Neural progenitor cell (in vitro differentiated cells): ENCODE measurements at places on chromosomes 2 and 18. TPM values are rescaled to one million over a fixed set of nuclear protein-coding genes. Genes with fewer than 3 reads are reported as not detected.

RNU2-63P gene
- total RNA-seq, result not detected in 2 replicates

DNA sequence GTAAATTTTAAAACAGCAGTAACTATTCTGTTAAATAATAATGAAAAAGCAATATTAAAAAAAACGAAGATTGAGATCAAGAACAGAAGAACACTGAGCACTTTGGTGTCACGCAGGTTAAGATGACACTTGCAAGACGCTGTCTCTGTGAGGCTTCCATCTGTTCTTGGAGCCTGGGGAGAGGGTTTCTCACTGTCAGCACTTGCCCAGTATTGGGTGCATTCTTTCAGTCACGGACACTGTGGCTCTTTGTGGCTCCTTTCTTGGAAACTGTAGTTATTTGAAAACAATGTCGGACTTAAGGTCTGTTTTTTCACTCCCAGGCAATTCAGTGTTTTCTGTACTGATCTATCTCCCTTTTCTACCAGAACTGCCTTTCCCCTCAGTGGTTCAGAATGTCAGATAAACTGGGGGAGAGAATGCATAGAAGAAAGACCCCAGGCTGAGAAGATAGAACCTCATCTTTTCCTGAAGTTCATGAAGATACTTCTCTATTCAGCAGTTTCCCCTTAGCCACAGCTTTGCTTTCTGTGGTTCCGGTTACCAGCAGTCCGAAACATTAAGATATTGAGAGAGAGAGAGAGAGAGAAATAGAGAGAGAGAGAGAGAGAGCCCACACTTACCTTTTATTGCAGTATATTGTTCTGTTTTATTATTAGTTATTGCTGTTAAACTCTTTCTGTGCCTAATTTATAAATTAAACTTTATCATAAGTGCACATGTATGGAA, 283.3 kb downstream of the DCDC2C start:
- no peaks in the 10 kb centered on the region for H3K4me1 ChIP-seq
- DNase-seq, result no peak
- no peak overlapping the region for H3K4me3 ChIP-seq
- no peaks in the 10 kb centered on the region for H3K27me3 ChIP-seq
- H3K27ac ChIP-seq, result no peak overlapping the region
- no peaks in the 10 kb centered on the region for H3K36me3 ChIP-seq

- no peaks in the 10 kb centered on the region for H3K27me3 ChIP-seq
- H3K27ac ChIP-seq, result no peak overlapping the region
- peaks cover 21% of the 10 kb centered on the region for H3K4me1 ChIP-seq
- no peak for DNase-seq
These were observed 79.6 kb downstream of the OSBPL6 start for GRCh38 chr2:178273787-178274360.

GRCh38 chr2:74179063-74179865, 585 bp upstream of the MOB1A start:
- no peak overlapping the region for H3K27ac ChIP-seq
- H3K27me3 ChIP-seq, result no peaks in the 10 kb centered on the region
- H3K4me3 ChIP-seq, result peak overlapping the region; percentile 79
- H3K4me1 ChIP-seq, result peaks cover 7% of the 10 kb centered on the region

- H3K4me3 ChIP-seq, result no peak overlapping the region
- no peak overlapping the region for H3K27ac ChIP-seq
- H3K27me3 ChIP-seq, result no peaks in the 10 kb centered on the region
- H3K4me1 ChIP-seq, result peaks cover 18% of the 10 kb centered on the region
- H3K36me3 ChIP-seq, result no peaks in the 10 kb centered on the region
These were observed 83.6 kb downstream of the ASXL2 start for GRCh38 chr2:25794544-25795276.

UGGT1 gene
- 48.2 and 56.3 TPM in 2 replicates for total RNA-seq

GRCh38 chr2:8277921-8278571, 403.8 kb upstream of the ID2 start:
- H3K36me3 ChIP-seq, result no peaks in the 10 kb centered on the region
- H3K4me3 ChIP-seq, result no peak overlapping the region
- DNase-seq, result no peak
- no peak overlapping the region for H3K27ac ChIP-seq
- H3K4me1 ChIP-seq, result peaks cover 6% of the 10 kb centered on the region

DNA sequence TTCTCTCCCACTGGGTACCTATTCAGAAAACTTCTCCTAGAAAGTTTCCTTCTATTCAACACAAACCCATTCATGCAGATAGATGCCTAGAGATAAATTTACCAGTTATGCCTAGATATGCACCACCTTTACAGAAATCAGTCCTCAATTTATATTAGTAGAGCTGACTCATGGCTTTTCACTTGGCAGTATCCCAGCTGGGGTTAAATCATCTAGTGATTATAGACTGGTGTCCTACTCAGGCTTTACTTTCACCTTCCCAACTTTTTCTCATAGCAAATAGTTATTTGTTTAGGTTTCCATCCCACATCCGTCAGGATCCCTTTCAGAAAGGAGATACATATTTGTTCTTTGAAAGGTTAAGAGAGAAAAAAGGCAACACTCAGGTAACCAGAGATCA, 124.5 kb downstream of the AQP4 start:
- peaks cover 10% of the 10 kb centered on the region for H3K4me1 ChIP-seq
- no peak for DNase-seq
- no peak overlapping the region for H3K4me3 ChIP-seq
- no peak overlapping the region for H3K27ac ChIP-seq
- H3K27me3 ChIP-seq, result no peaks in the 10 kb centered on the region

IL18RAP gene
- not detected in 2 replicates for total RNA-seq

ARHGEF4 gene
- total RNA-seq, result 22.8 and 44.8 TPM in 2 replicates

- H3K27ac ChIP-seq, result no peak overlapping the region
- H3K27me3 ChIP-seq, result no peaks in the 10 kb centered on the region
- no peak for DNase-seq
- no peaks in the 10 kb centered on the region for H3K4me1 ChIP-seq
These were observed 393.8 kb downstream of the DCDC2C start for GRCh38 chr2:4096978-4097766.

INO80C gene
- total RNA-seq, result 12.6 and 13.2 TPM in 2 replicates

DNA sequence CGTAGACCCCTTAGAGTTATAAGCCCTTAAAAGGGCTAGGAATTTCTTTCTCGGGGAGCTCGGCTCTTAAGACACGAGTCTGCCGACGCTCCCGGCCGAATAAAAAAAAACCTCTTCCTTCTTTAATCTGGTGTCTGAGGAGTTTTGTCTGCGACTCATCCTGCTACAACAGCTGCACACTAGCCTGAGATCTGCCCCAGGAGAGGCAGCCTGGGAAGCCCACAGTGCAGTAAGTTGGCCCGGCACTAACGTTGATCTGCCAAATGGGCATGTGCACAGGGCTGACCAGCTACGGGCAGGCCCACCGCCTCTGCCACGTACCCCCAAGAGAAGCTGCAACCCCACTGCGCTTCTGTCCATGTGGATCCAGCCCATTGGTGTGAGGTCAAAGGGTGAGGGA, 8.4 kb upstream of the LIMS2 start:
- no peaks in the 10 kb centered on the region for H3K4me1 ChIP-seq
- DNase-seq, result no peak
- H3K36me3 ChIP-seq, result no peaks in the 10 kb centered on the region
- no peak overlapping the region for H3K4me3 ChIP-seq

LOXL3 gene
- total RNA-seq, result 24.2 and 39.1 TPM in 2 replicates

- peaks cover 18% of the 10 kb centered on the region for H3K4me1 ChIP-seq
- DNase-seq, result no peak
- H3K27ac ChIP-seq, result no peak overlapping the region
- no peak overlapping the region for H3K4me3 ChIP-seq
- H3K36me3 ChIP-seq, result no peaks in the 10 kb centered on the region
These were observed 536.0 kb upstream of the CDH2 start for GRCh38 chr18:28712796-28713425.

SRD5A2 gene
- not detected in 2 replicates for total RNA-seq

CNOT9 gene
- 85.0 and 87.1 TPM in 2 replicates for total RNA-seq

GRCh38 chr2:68214381-68214780, 38.0 kb downstream of the PPP3R1 start:
- peaks cover 9% of the 10 kb centered on the region for H3K4me1 ChIP-seq
- no peak for DNase-seq
- H3K27ac ChIP-seq, result no peak overlapping the region

LGALSL gene
- total RNA-seq, result 24.3 and 31.1 TPM in 2 replicates

- H3K27ac ChIP-seq, result no peak overlapping the region
- H3K36me3 ChIP-seq, result no peaks in the 10 kb centered on the region
- no peak overlapping the region for H3K4me3 ChIP-seq
- no peak for DNase-seq
- H3K27me3 ChIP-seq, result no peaks in the 10 kb centered on the region
- peaks cover 9% of the 10 kb centered on the region for H3K4me1 ChIP-seq
These were observed 122.9 kb downstream of the COPS8 start for GRCh38 chr2:237208373-237209260.

LOXHD1 gene
- total RNA-seq, result not detected in 2 replicates

DNA sequence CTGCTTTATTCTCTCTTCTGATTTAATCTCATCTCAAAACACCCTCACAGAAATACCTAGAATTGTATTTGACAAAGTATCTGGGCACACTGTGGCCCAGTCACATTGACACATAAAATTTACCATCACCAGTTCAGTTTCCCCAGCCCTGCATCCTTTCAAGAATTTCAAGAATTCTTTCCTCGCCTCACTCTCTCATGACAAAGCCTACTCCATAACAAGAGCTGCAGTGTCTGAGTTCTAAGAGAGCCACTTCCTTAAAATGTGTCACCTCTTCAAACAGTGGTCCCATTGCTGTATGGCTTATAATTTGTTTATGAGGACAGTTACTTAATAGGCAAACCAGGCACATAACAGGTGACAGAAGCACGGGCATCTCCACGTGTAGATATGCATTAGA, 90.9 kb upstream of the STK39 start:
- no peak for DNase-seq
- H3K36me3 ChIP-seq, result no peaks in the 10 kb centered on the region
- H3K4me1 ChIP-seq, result peaks cover 17% of the 10 kb centered on the region
- no peak overlapping the region for H3K4me3 ChIP-seq

DNA sequence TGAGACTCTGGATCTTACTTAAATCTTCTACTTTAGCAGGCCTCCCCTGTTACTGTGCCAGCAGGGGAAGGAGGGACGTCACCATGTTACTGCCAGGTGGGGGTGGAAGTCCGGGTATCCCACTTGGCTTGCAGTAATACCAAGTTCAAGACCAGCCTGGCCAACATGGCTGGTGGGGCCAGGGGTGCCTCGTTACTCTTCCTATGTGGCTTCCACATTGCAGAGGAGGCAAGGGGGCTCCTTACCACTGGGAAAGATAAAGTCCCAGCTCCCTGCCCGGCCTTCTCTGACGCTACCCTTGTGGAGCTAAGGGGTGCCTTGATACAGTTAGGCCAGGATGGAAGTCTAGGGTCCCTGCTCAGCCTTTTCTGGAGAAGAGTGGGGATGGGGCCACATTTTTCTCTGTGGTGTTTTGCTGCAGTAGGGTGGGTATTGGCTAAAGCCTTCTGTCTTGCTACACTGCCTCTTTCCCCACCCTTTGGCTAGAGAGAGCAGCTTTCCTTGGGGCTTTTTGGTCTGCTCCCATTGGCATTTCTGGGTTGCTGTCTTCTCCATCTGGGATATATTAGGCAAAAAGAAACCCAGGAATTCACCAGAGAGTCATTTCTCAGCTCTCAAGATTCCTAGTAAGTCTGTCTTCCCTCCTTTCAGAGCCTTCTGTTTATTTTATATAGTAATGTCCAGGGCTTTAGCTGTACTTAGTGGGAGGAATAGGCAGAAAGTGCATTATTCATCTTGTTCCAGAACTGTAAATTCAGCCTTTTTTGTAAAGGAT, 21.9 kb downstream of the ELMOD3 start:
- DNase-seq, result no peak
- H3K4me3 ChIP-seq, result no peak overlapping the region
- peaks cover 17% of the 10 kb centered on the region for H3K36me3 ChIP-seq
- no peak overlapping the region for H3K27ac ChIP-seq
- no peaks in the 10 kb centered on the region for H3K27me3 ChIP-seq

GRCh38 chr18:13572721-13573120, 153.6 kb downstream of the FAM210A start:
- no peak overlapping the region for H3K4me3 ChIP-seq
- no peaks in the 10 kb centered on the region for H3K36me3 ChIP-seq
- DNase-seq, result no peak

FAM237A gene
- total RNA-seq, result not detected in 2 replicates

MOCOS gene
- total RNA-seq, result 0.36 and 1.1 TPM in 2 replicates

SYT4 gene
- total RNA-seq, result 0.02 and 0.06 TPM in 2 replicates
